ENCODE measurements at places on chromosomes 3 and 15.

GRCh38 chr3:10992017-10992942, at the start of gene SLC6A1:
SLC6A1 (plus strand) TSS chr3:10992748; CDS start chr3:11017212, 24,464 bp downstream.
- no peak for DNase-seq

GRCh38 chr15:100106732-100107131, 235.0 kb downstream of the ADAMTS17 start:
- peak; percentile 91 for DNase-seq

DNA sequence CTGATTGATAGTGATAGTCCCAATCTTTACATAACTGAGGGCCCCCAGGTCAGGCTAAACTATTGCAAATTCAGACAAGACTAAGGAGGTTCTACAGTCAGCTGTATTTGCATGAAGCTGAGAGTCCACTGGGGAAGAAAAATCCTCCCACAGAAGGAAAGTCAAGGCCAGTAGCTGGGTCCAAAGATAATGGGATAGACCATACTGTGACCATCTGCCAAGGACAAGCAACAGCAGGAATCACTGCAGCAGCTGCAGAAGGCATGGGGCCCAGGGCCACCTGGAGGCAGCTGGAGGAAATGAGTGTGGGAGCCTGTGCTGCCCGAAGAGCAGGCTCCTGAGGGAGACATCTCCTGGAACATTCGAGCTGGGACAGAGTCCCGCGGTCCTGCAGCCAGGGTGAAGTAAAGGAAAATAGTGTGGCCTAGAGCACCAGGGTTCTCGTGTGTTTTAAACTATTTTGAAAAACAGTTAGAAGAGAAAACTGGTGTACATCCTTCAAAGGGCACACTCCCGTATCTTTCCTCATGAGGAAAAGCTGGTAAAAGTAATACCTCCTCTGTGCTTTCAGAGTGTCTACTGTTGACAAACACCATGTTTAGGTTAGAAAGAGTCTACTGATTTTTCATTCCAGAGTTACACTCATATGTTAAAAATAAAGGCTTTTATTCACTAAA, 13.2 kb upstream of the TMEM212 start:
- DNase-seq = peak; percentile 55

GRCh38 chr3:8766148-8766547, 3.3 kb downstream of the OXTR start:
- no peak for DNase-seq

DNA sequence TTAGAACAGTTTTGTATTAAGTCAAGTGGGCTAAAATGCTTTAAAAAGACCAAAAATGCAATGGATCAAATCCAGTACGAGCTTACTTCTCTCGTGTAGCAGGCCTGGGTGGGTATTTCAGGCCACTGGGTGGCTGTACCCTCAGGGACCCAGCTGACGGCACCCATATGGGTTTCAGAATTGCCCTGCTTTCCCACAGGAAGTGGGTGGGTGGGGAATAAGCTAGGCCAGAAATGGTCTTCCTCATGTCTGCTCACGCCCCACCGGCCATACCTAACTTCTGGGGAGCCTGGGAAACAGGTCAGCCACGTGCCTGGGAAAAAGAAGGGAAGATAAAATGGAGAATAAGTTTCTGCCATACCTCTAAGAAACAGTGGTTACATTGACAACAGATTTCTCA, 20.3 kb downstream of the GPR160 start:
- no peak for DNase-seq

GRCh38 chr3:29545615-29546014, 264.7 kb downstream of the RBMS3 start:
- DNase-seq = no peak

DNA sequence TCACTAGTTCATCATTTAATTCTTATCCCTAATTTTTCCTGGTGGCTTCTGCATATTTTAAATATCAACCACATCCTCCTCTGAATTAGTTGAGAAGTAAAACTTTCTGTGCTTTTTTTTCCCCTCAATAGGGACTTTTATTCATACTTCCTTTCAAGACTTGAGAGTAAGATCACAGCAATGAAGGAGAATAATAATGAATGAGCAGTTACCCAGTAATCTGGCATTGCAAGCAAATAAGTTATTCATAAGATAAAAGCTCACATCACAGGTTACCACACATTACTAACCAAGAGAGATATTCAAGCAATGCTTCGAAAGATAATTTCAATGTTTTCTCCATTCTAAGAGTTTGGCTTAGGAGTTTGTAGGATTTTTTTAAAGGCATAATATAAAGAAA, 50.3 kb downstream of the BTLA start:
- peak; percentile 75 for DNase-seq

- no peak for DNase-seq
Measured at GRCh38 chr3:180626844-180627243, 24.9 kb downstream of the TTC14 start.

GRCh38 chr15:44308415-44308814, 19.9 kb downstream of the GOLM2 start:
- no peak for DNase-seq

DNA sequence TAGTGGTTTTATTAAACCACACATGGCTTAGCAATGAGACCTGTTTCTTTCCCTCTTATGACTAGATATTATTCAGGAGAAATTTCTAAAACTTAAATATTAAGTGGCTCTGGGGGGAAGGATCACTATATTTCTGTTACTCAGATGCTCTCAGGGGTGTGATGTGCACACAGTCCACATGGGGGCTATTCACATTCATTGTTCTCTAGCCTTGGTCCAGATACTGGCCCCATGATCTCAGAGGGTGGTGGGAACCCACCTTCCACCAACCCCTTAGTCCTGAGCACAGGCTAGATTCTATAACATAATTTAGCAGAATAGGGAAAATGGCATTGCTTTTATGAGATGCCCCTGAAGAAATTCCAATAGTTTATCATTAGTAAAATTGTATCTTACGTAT, 149.0 kb upstream of the ST8SIA2 start:
- no peak for DNase-seq

DNA sequence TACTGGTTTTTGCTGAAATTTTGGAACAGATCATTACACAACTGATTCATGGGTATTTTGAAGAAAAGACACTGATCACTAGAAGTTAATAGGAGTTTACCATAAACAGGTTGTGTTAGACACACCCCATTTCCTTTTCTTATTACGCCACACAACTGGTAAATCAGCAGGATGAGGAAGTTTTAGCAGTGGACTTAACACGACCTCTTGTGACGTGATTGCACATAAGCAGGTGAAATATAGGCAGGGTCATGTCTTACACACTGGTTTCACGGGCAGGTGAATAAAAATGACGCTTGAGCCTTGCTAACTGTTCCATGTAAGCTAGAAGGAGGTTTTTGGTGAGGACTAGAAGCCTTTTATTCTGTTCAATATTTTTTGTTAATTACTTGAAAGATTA, 27.1 kb upstream of the TPRG1 start:
- DNase-seq = no peak

GRCh38 chr3:39038165-39038564, 13.6 kb downstream of the SCN11A start:
- DNase-seq = peak; percentile 93

GRCh38 chr3:4935347-4935746, 43.9 kb upstream of the BHLHE40 start:
- no peak for DNase-seq

DNA sequence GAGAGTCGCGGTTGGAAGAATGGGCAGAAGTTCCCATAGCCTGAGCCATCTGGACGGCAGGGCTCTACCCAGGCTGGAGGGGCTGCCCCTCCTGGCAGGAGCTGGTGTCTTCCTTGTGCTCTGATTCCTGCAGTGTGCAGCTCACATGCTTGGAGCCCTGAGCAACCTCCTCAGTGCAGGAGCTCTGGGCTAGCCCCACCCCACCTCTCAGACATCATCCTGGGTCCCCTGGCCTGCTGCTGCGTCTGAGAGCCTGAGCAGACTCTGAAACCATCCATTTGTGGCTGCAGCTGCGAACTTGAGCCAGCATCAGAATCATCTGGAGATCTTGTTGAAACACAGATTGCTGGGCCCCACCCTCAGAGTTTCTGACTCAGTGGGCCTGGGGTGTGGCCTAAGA, 42.8 kb downstream of the POMGNT2 start:
- DNase-seq = no peak

DNA sequence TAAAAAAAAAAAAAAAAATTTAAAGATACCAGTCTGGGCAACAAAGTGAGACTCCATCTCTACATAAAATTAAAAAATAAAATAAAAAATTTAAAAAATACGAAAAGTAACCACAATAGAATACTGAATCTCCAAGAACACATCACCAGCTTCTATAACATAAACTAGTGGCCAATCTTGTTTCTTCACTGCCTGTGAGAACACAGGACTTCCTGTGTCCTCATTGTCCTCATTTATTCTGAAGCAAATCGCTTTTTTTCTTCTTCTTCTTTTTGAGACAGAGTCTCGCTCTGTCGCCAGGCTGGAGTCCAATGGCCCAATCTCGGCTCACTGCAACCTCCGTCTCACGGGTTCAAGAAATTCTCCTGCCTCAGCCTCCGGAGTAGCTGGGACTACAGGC, 28.6 kb upstream of the RAB7A start:
- DNase-seq = no peak

- no peak for DNase-seq
Measured at GRCh38 chr3:108315767-108316301, 19.5 kb downstream of the HHLA2 start.

- no peak for DNase-seq
Measured at GRCh38 chr3:98869391-98869790, 32.1 kb downstream of the DCBLD2 start.

- no peak for DNase-seq
Measured at GRCh38 chr3:37862903-37863815, 1.5 kb downstream of the CTDSPL start.

DNA sequence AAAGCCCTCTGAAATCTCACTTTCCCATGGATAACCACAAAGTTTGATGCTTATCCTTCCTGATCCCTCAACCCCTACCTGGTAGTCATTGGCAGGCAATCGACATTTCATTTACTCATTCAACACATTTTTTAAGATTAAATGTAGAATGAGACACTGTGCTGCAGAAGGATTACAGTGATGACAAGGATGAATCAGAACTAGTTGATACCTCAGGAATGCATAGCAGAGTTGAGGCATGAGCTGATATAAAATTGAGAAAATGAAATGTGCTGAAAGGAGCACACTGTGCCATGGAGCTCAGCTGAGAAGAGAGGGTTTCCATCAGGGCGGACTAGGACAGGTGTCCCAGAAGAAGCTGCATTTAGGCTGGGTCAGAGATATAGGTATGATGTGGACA, 48.9 kb upstream of the ACTL6A start:
- DNase-seq = no peak

DNA sequence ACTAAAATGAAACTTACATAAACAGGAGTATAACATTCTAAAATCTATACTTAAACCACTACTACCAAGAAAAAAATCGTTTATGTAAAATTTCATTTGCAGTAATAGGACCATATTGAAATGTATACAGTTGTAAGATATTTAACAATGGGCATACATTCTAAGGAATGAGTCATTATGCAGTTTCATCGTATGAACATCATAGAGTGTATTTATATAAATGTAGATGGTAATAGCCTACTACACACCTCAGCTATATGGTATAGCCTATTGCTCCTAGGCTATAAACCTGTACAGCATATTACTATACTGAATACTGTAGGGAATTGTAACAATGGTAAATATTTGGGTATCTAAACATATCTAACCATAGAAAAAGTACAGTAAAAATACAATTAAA, 79.5 kb downstream of the DPH6 start:
- no peak for DNase-seq

DNA sequence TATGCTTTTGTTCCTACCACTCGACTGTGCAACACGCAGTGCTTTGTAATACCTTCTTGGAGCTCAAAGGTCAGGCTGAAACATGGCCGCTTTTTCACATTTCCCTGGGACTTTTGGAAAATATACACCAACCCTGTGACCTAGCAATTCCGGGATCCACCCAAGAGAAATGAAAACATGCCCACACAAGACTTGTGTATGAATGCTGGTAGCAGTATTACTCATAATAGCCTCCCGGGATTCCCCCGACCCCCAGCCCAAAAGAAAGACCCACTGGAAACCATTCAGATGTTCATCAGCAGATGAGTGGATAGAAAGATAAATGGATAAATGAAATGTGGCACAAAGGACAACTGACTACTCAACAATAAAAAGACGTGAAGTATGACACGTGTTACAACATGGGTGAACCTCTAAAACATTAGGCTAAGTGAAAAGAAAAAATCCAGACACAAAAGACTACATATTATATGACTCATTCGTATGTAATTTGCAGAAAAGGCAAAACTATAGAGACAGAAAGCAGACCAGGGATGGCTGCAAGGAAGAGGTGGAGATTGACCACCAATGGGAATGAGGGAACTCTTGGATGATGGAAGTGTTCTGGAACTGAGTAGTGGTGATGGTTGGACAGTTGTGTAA, 104.1 kb downstream of the PGPEP1L start:
- peak; percentile 85 for DNase-seq

- DNase-seq = no peak
Measured at GRCh38 chr3:168581771-168582225, 486.1 kb upstream of the GOLIM4 start.

GRCh38 chr3:175807175-175807574, 948.0 kb downstream of the NAALADL2 start:
- DNase-seq = no peak

GRCh38 chr15:24659622-24660021, 16.0 kb upstream of the NPAP1 start:
- DNase-seq = no peak

DNA sequence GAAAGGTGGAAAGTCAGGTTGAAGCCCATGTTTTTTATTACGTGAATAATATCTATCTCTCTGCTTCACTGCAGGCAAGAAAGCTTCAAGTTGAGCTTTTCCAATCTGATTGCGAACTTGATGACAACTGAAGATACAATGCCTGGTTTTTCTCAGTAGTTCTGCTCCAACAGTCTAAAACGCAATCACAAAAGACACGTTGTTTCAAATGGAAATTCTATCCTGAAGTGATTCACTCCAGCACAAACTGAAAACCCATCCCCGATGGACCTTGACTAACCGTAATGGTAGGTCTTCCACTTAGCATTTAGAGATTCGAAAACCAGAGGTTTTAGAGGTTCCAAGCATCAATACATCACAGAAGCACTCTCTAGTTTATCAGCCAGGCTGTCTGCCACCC, 10.6 kb downstream of the B4GALT4 start:
- DNase-seq = no peak

GRCh38 chr15:82643992-82644391, 3.2 kb downstream of the CPEB1 start:
- DNase-seq = no peak

DNA sequence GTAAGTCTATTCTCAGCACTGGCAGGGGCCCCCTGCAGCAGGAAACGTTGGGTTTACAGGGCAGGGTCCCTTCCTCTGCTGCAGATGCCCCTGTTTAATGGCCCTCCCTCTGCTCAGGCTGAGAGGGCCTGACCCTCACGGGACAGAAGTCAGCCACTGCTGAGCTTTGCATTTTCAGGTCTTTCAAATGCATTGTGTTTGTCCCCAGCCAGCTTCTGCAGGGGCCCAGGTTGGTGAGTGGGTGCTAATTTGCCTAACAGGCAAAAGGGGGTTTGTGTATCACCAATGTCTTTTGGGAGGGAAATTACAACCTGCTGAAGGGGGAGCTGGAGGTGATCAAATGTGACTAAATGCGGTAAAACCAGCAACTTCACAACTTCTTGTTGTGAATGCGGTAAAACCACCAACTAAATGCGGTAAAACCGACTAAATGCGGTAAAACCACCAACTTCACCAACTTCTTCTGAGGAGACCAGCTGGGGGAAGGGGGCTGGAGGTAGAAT, 44.8 kb upstream of the UBE2E1 start:
- DNase-seq = no peak

Measured in NCI-H226 (cell line).